Keratinocyte (primary cell): ENCODE measurements at places on chromosomes 2 and 18. TPM values are rescaled to one million over a fixed set of nuclear protein-coding genes. Genes with fewer than 3 reads are reported as not detected.

DNA sequence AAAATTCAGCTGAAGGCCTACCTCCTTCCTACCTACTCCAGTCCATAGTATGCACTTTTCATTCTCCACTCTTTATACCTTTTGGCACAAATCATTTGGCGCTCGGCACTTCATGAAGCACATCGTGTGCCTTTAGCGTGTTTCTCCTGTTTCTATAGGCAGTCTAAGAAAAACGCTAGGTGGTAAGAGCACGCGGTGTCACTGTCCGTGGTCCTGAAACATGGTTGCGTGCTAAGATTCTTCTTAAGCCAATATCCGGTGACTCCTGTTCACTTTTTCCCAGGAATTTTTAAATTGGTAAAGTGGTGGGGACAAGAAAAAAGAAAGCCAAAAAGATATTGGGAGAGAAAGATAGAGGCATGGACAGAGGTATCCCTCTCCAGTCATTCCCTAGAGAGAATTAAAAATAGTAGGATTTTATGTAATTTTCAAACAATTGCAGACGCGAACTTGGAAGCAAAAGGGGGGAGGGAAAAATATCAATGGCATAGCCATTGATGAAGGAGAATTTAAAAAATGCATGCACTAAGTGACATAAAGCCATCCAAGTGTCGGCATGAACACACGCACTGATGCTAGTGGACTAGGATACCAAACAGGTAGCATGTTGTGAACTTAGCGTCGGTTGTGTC lies 1.4 kb upstream of the CTNNA2 start:
- H3K36me3 ChIP-seq = no peaks in the 10 kb centered on the region
- no peak overlapping the region for H3K27ac ChIP-seq
- DNase-seq = no peak
- no peaks in the 10 kb centered on the region for H3K4me1 ChIP-seq
- H3K4me3 ChIP-seq = no peak overlapping the region
- no peaks in the 10 kb centered on the region for H3K27me3 ChIP-seq

- DNase-seq = no peak
- H3K27ac ChIP-seq = no peak overlapping the region
- no peak overlapping the region for H3K4me3 ChIP-seq
- H3K36me3 ChIP-seq = peaks cover 10% of the 10 kb centered on the region
Observed at GRCh38 chr2:219629976-219630695, 2.7 kb downstream of the SLC4A3 start.

DNA sequence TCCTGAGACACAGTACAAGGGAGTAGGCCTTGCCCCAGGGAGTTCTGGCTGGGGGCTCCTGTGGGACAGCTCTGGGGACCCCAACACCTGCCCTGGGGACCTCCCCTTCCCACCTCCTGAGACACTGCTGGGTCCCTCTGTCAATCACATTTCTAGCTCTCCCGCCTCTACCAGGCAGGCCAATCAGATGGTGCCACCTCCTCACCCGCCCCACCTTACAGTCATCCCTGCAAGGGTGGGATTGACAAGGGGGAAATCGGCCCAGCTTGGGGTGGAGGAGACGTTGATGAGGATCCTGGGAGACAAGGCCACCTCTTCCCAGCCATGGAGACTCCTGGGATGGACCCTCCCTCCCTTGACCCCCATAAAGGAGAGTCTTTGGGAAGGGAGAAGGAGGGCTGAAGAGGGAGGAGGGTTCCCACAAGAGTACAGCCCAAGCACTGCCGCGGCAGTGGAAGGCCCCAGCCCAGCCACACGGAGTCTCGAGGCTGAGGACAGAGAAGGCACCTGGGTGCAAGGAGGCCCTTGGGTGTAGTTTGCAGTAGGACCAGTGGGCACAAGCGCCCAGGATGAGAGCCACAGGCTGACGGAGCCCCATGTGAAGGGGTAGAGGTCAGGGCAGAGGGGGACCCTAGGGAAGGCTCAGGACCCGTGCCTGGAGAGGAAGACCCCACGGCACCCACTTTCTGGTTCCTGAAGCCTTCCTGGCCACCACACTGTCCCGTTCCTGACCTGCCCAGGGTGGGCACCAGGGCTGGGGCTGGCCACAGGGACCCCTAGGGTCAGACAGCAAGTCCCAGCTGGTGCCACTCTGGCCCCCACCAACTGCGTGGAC lies 109.9 kb upstream of the OTOS start:
- no peak overlapping the region for H3K27ac ChIP-seq
- no peak for DNase-seq
- no peak overlapping the region for H3K4me3 ChIP-seq
- H3K4me1 ChIP-seq = peaks cover 32% of the 10 kb centered on the region
- H3K27me3 ChIP-seq = no peaks in the 10 kb centered on the region

- no peak for DNase-seq
- H3K4me1 ChIP-seq = peaks cover 7% of the 10 kb centered on the region
- H3K27ac ChIP-seq = no peak overlapping the region
- no peaks in the 10 kb centered on the region for H3K36me3 ChIP-seq
- peak overlapping the region; percentile 72 for H3K4me3 ChIP-seq
Observed at GRCh38 chr2:206276169-206276942, 1.9 kb downstream of the ZDBF2 start.

- no peaks in the 10 kb centered on the region for H3K36me3 ChIP-seq
- no peak overlapping the region for H3K4me3 ChIP-seq
- DNase-seq = no peak
- no peak overlapping the region for H3K27ac ChIP-seq
Observed at GRCh38 chr2:137500599-137500998, 463.7 kb upstream of the HNMT start.

GRCh38 chr18:8705961-8706790 lies 820 bp downstream of the MTCL1 start:
- peak overlapping the region; percentile 75 for H3K27ac ChIP-seq
- DNase-seq = no peak
- peaks cover 9% of the 10 kb centered on the region for H3K36me3 ChIP-seq
- peaks cover 28% of the 10 kb centered on the region for H3K4me1 ChIP-seq

GRCh38 chr2:37357530-37357929 lies 13.1 kb downstream of the QPCT start:
- no peaks in the 10 kb centered on the region for H3K27me3 ChIP-seq
- no peak for DNase-seq
- H3K27ac ChIP-seq = no peak overlapping the region
- H3K4me3 ChIP-seq = no peak overlapping the region
- H3K36me3 ChIP-seq = no peaks in the 10 kb centered on the region
- peaks cover 16% of the 10 kb centered on the region for H3K4me1 ChIP-seq

DNA sequence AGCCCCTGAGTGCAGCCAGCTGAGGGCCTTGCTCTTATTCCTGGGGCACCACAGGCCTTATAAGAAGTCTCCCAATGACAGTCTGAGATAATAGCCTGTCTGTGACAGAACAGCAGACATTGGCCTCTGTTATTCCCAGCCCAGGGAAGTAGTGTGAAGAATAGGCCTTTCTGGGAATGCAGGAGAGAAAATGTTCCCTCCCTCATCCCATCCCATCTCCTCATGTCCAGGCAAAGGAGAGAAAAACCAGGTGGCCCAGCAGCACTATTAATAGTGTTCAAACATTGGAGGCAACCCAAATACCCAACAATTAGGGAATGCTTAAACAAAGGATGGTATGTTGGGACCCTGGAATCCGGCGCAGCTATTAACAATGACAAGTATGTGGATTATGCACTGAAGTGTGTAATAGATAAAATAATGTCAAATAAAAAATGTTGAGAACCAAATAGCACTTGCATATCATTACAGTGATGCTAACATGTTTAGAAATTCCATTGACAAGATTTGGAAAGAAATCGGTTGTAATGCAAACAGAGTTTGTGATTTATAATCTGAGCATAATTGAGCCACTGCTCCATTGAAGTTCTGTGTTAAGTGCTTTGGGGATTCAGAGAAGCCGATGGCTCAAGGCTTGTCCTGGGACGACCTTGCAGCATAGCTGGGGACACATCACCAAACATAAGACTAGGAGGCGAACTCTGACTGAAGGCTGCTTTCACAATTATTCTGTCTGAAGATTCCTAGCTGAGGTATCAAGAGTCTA lies 69.3 kb downstream of the LBH start:
- H3K27ac ChIP-seq = no peak overlapping the region
- H3K36me3 ChIP-seq = no peaks in the 10 kb centered on the region
- no peaks in the 10 kb centered on the region for H3K4me1 ChIP-seq
- H3K4me3 ChIP-seq = no peak overlapping the region
- H3K27me3 ChIP-seq = peaks cover 5% of the 10 kb centered on the region

DNA sequence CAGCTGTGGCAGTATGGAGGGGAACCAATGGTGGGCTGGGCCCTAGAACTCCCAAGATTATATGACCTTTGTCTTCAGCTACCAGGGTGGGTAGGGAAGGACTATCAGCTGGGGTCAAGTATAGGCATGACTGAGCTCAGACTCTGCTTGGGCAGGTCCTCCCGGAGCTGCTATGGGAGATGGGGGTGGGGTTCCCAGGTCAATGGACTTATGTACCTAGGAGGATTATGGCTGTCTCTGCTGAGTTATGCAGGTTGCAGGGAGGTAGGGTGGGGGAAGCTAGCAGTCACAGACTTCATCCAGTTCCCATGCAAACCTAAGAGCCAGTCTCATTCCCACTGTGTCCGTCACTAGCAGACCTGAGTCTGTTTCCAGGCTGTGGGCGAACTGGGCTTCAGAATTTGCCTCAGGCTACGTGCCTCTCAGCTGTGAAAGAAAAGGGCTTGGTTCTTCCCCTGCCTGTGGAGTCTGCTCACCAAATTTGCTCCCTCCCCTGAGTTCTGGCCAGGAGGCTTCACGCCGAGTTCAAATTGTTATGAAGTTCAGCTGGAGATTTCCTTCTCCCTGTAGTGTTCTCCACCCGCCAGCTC lies 985.8 kb upstream of the NRXN1 start:
- no peak overlapping the region for H3K4me3 ChIP-seq
- H3K4me1 ChIP-seq = no peaks in the 10 kb centered on the region
- H3K27ac ChIP-seq = no peak overlapping the region

- H3K27ac ChIP-seq = no peak overlapping the region
- peaks cover 4% of the 10 kb centered on the region for H3K4me1 ChIP-seq
- H3K4me3 ChIP-seq = no peak overlapping the region
- H3K27me3 ChIP-seq = peaks cover 17% of the 10 kb centered on the region
- no peak for DNase-seq
Observed at GRCh38 chr2:47651296-47651695, 131.6 kb upstream of the MSH6 start.

The L3MBTL4 gene
- 0.11 to 0.17 TPM (median 0.15 TPM) in 3 replicates for polyA plus RNA-seq

The FBXO41 gene
- 4.1 to 5.2 TPM (median 4.5 TPM) in 3 replicates for polyA plus RNA-seq

The SEPTIN10 gene
- polyA plus RNA-seq = 44.9 to 72.6 TPM (median 71.8 TPM) in 3 replicates

The COL3A1 gene
- polyA plus RNA-seq = 0.01 to 0.03 TPM (median 0.03 TPM) in 3 replicates

The KCNG2 gene
- not detected in 3 replicates for polyA plus RNA-seq

The ABHD3 gene
- 17.2 to 31.6 TPM (median 18.1 TPM) in 3 replicates for polyA plus RNA-seq

The RTP5 gene
- polyA plus RNA-seq = not detected in 3 replicates

The ZNF514 gene
- 4.0 to 8.0 TPM (median 7.9 TPM) in 3 replicates for polyA plus RNA-seq
